ENCODE measurements at places on chromosomes 7 and 10. TPM values are rescaled to one million over a fixed set of nuclear protein-coding genes. Genes with fewer than 3 reads are reported as not detected.

DNA sequence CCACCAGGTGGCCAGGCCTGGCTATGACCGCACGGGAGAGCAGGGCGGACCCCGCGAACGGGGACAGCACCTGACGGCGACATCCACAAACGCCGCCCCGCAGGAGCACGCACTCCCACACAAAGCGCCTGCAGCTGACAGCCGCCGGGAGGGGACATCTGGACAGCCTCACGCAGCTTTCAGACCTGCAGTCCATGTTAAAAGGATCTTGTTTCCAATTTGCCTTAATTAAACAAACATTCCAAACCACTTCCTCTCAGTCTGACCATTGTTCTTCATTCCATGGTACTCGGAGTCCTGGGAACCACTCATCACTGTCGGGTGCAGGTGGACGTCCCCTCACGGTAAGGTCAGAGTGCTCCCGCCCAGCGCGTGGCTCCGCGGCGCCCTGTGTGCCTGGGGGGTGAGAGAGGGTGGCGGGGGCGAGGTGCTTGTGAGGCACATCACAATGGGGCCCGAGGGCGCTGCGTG is 5.9 kb upstream of the GPER1 start:
- DNase-seq: no peak

The AGAP9 gene
- 22.8 TPM for total RNA-seq

GRCh38 chr7:135666846-135667245 is 4.5 kb downstream of the STMP1 start:
- no peak for DNase-seq

DNA sequence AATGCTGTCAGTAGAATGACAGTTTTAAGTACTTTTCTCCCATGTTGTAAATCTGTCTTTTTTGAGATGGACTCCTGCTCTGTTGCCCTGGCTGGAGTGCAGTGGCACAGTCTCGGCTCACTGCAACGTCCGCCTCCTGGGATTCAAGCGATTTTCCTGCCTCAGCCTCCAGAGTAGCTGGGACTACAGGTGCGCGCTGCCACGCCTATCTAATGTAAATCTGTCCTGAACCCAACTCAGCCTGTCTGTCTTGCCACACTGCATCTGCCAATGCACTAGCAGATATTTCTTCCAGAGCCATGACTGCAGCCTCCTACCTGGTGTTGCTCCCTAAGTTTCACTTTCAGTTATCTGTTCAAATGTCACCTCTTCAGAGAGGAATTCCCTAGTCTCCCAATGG is 264.1 kb downstream of the PHF14 start:
- no peak for DNase-seq

DNA sequence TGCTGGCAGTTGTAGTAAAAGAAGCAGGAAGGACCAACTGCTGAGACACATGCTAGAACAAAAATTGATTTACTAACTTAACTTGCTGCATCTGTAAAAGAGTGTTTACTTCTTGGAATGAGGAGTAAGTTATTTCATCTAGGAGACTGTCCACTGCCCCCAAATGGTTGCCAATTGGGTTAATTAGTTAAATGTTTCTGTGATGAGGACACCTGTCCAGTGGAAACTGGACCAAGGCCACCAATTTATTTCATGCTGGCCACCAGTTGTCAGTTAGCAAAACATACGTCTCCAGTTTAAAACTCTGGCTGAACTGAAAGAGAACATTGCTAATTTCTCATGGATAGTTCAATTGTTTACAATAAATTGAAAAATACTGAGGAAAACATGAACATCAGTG is 191.7 kb downstream of the PPP1R9A start:
- DNase-seq: no peak

The PNPLA8 gene
- 34.3 TPM for total RNA-seq

GRCh38 chr10:95415621-95416031 is 124.8 kb upstream of the PDLIM1 start:
- DNase-seq: no peak

DNA sequence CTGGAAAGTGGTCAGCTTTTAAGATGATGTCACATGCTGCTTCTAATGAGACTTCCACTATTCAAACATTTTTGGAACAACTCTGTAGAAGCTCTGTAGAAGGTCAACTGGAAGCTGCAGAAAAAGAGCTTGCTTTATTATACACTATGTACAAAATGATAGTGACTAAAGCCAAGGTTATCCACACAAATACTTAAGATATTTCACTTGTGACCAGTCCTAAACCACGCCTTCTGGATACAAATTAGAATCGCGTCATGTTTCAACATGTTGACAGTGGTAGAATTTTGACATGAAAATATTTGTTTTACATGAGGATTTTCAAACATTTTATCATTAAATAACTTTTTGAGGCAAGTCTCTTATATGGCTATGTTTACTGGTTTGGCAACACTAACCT is 499.6 kb upstream of the PHF14 start:
- DNase-seq: no peak

- DNase-seq: no peak
Measured at GRCh38 chr7:151652111-151652510, 132.4 kb upstream of the RHEB start.

- DNase-seq: no peak
Measured at GRCh38 chr10:3961082-3961481, 176.1 kb upstream of the KLF6 start.

DNA sequence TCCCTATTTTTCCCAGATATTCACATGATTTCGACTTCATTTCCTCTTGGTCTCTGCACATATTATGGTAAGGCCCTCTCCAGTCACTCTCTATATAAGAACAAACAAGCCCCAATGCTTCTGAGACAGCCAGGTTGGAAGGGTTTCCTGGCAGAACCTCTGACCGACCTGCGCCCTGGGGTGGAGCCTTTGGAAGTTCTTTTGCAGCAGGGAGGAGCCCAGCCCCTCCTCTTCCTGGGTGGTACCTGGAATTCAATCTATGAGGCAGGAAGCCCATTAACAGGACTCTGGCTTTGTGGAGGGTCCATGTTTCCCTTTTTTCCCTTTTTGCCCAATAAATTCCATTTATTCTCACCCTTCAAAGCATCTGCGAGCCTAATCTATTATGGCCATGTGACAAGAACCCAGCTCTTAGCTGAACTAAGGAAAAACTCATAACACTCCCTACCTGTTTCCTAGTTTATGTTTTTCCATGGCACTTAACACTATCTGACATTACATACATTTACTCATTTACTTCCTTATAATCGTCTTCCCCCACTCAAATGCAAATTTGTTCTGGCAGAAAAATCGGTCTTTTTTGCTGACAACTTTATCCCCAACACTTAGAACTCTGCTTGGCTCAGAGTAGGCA is 92.5 kb upstream of the FRMD4A start:
- DNase-seq: no peak

DNA sequence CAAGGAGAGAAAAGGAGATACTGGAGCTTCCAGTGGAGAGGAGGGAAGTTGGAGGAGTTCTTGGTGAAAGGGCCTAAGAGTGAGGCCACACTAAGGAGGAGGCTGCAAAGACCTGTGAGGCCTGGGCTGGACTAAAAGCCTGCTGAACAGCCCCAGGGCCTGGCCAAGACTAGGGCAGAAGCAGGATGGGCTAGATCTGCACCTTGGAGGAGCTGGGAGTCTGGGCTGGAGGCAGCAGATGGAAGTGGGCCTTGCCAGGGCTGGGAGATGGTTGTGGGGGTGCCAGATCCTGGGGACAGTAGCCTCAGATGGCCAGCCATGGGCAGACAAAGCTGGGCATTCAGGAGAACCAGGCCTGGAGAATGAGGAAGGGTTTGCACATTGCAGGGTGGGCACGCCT is 6.5 kb upstream of the PURB start:
- no peak for DNase-seq

Measured in sciatic nerve (tissue), 2 donors.